ENCODE measurements at places on chromosomes 11 and 22.

- no peak for DNase-seq
These were observed 6.2 kb downstream of the NADSYN1 start for GRCh38 chr11:71459076-71459766.

DNA sequence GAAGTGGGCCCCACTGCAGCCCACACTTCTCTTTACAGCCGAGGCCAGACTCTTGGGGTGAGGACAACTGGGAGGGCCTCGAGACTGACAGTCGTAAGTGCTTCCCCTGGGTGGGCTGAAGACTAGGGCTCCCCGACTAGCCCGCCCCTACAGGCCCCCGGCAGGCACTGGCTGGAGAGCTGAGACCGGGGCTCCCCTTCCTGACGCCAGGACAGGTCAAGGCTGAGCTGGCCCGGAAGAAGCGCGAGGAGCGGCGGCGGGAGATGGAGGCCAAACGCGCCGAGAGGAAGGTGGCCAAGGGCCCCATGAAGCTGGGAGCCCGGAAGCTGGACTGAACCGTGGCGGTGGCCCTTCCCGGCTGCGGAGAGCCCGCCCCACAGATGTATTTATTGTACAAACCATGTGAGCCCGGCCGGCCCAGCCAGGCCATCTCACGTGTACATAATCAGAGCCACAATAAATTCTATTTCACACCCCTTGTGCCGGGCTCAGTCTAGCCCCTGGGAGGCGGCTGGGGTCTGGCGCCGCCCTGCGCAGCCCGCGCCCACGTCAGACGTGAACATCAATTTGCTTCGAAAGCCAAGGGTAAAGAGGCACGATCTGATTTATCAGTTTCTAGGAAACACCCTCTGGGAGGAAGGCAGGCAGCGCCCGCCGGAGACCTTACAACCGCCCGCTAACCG lies 13.5 kb downstream of the SCYL1 start:
- DNase-seq: no peak

DNA sequence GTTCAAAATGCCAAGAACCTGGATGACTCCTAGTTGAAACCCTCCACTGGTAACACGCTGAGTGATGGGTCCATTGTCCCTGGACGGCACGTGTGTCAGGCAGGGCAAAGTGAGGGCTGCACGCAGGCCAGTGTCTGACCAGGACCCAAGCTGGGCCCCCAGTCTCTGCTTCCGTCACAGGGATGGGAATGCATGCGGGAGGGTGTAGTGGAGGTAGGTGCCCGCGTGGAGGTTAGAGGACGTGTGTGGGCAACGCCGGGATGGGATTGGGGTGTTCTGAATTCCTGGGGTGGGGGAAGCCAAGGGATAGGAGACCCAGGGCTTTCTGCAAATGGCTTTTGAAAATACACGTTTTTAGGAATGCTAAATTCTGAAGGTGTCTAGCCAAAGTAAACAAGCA lies 943.3 kb downstream of the BRD1 start:
- no peak for DNase-seq

- DNase-seq: no peak
These were observed 46.4 kb upstream of the MUC15 start for GRCh38 chr11:26618441-26618840.

DNA sequence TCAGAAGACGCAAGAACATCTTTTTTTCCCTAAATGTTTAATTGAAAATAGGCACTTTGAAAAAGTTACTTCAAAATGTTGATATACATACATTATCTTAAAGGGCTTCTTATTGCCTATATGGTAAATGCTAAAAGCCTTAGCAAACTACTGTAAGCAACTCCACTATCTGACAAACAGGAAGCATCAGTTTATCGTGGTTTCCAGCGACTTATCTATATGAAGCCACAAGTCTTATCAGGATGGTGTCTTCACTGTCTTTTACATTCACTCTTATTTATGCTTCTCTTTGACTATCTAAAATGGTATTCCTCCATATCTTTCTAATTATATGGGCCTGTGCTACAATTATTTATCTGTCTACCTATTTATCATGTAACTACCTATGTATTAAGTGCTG lies 2091.9 kb downstream of the LRRC4C start:
- no peak for DNase-seq

- DNase-seq: no peak
These were observed 5.0 kb upstream of the CCDC88B start for GRCh38 chr11:64334764-64335735.

DNA sequence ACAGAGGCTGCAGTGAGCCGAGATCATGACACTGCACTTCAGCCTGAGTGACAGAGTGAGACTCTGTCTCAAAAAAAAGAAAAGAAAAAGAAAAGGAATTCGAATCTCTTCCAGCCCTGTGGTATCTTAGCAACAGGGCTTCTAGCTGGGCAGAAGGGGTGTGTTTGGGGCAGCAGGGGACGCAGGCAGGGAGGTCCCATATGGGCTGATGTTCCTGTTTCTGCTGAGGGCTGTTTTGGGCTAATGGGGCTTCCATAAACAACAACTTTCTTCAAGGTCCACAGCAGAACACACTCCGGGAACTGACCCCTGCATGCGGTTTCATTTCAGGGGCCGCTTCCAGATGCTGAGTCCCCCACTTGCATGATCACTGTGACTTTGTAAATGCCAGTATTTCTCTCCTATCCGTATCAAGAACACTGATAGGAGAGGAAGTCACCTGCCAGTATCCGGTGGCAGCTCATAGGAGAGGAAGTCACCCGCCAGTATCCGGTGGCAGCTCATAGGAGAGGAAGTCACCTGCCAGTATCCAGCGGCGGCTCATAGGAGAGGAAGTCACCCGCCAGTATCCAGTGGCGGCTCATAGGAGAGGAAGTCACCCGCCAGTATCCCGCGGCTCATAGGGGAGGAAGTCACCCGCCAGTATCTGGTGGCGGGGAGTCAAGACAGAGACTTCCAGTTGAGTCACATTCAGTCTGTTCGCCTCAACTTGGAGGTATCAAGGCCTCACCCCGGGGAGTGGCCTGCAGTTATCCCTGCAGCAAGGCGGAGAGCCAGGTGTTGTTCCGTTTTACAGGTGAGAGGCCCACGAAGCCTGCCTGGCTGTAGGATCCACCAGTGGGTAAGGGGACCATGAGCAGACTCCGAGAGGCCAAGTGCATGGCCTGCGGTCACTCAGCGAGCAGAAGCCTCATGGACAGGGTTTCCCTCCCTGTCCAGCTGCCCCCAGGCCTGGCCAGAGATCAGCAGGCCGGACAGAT lies 8.3 kb upstream of the FGF19 start:
- no peak for DNase-seq

- no peak for DNase-seq
These were observed 40.8 kb downstream of the MAP6 start for GRCh38 chr11:75627906-75628668.

GRCh38 chr11:118933486-118933885 lies 7.8 kb upstream of the BCL9L start:
- DNase-seq: no peak

- no peak for DNase-seq
These were observed 11.8 kb downstream of the MUC2 start for GRCh38 chr11:1086171-1087102.

DNA sequence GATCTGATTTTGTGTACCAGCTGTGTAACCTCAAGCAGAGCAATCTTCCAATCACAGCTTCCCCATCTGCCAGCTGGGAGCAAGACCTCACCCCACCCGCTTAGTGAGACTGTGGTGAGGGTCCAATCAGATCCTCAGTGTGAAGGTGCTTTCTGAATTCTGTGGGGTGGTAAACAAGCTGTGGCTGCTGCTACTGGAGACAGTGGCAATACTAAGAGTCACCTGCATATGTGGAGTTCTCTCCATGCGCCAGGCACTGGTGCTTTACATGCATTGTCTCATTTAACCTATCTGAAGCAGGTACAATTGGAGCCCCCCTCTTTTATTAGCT lies 50.4 kb downstream of the CWC15 start:
- no peak for DNase-seq

- DNase-seq: no peak
These were observed 7.0 kb downstream of the EMID1 start for GRCh38 chr22:29212743-29213142.

GRCh38 chr11:77278595-77279506 lies 22.6 kb downstream of the GDPD4 start:
- DNase-seq: no peak

DNA sequence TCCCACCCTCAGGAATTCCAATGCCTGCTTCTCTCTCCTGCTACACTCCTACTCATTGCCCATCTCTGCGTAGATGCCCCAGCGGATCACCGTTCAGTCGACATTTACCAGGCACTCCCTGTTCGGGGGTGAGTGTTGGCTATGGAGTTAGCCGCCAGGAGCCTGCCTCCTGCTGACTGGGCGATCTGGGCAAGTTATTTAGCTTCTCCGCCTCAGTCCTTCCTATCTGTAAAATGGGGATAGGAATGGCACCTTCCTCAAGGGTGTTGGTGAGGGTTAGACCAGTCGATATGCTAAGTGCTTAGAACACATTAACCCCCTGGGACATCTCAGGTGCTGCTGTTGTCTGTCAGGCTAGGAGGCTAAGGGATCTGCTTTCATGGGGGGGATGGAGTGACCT lies 30.9 kb downstream of the FADD start:
- no peak for DNase-seq

- DNase-seq: no peak
These were observed 407.9 kb downstream of the MIAT start for GRCh38 chr22:27065279-27065678.
